ENCODE measurements at places on chromosomes 6 and 20.

GRCh38 chr6:118249680-118250079 is 298.4 kb upstream of the PLN start:
- no peak for DNase-seq

DNA sequence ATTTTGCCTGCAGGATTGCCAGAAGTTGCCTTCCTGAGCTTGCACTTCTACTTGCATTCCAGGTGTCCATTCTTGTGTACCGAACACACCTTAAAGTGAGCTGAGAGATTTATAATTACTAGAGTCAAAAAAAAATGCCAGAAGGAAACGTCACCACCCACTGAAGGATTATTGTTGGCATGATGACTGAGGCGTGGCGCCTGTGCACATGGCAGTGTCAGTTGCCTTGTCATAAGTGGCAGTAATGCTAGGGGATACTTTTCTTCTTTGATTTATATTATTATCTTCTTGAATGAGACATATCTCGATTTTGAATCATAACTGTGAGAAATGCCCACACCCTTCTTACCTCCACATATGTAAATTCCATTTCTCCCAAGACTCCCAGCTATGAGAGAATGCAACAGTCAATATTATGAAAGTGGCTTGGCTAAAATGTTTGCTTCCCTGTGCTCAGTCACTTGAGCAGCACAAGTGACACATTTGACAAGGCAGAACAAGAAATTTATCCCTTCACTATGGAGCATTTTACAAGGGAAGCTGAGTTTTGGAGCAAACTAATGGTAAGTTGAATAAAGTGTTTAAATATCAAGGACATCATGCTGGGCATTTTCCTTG is 149.5 kb upstream of the SASH1 start:
- DNase-seq, result peak; percentile 10

DNA sequence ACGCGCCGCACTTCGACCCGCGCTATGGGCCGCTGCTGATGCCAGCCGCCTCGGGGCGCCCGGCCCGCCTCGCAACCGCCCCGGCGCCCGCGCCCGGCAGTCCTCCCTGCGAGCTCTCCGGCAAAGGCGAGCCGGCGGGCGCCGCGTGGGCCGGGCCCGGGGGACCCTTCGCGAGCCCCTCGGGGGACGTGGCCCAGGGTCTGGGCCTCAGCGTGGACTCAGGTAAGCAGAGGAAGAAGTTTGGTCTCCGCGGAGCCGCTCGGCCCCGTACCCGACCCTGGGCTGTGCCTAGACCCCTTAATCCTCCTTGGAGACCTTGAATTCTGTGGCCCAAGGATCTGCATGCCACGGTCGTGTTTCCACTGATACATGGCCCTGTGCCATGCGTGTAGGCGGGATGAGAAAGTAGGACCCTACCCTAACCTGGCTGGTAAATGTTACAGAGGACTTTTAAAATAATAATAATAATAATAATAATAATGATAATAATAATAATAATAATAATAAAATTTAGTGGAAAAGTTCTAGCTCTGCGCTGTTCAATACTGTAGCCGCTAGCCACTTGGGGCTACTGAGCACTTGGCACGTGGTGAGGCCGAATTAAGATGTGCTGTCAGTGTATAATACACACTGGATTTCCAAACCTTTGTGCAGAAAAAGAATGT is 5.6 kb downstream of the VGLL2 start:
- DNase-seq, result no peak

- DNase-seq, result no peak
Measured at GRCh38 chr6:134590449-134590848, 272.5 kb upstream of the SGK1 start.

- no peak for DNase-seq
Measured at GRCh38 chr20:58633161-58634053, 17.7 kb upstream of the STX16 start.

GRCh38 chr20:1535420-1536175 is 21.9 kb downstream of the SIRPD start:
- no peak for DNase-seq

- DNase-seq, result no peak
Measured at GRCh38 chr20:41717483-41717882, 99.3 kb upstream of the CHD6 start.

DNA sequence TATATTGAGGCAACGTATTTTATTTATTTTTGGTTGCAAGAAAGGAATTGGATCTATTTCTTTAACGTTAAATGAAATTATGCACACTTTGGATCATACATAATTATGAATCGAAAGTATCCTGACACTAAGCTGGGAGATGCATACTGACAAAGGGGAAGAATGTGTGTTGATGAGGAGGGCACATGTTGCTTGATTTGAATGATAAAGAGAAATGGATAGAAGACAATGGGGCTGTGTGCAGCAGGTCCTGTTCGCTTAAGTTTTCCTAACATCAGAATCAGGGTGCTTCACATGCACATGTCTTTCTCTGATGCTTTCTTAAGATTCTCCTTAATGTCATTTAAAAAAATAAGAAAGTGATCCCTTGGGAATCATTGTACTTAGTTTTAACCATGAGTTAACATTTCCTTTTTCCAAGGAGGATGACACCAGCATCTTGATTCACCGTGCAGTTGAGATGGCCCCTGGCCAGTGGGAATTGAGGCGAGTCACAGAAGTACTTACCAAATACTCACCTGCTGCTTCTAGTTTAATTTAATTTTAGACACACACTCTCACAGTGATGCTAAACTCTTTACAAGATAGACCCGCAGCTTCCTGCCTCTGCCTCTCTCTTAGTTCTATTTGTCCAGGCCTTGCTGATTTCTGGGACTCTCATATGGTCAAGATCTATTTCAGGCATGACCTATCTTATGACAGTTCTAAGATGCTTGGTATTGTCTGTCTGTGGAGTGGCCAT is 116.5 kb downstream of the CLIC5 start:
- no peak for DNase-seq

- DNase-seq, result no peak
Measured at GRCh38 chr20:21681234-21681921, 24.1 kb upstream of the PAX1 start.

DNA sequence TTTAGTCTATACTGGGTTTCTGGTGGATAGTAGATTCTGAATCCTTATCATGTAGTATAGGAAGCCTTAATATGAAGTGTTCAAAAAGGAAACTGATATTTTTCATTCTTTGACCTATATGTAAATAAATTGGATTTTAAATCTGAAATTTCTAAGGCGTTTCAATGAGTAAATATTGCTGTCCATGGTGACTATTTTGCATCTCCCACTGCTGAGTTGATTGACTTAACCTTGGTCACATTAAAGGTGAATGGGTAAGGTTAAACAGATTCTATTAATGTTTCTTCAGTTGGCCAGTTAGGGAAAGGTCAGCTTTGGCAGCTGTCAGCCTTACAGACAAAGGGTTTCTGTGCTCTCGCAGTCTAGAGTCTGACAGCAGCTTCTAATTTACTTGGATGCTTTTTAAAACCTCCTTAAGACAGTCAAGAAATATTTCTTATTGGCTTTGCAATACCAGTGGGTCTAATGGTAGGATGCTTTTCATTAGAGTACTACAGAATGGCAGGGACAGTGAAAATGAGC is 24.8 kb downstream of the PRIM2 start:
- DNase-seq, result no peak

GRCh38 chr20:19756761-19757486 is 1.1 kb upstream of the RIN2 start:
- DNase-seq, result no peak

GRCh38 chr6:35046862-35047261 is 94.3 kb downstream of the TCP11 start:
- no peak for DNase-seq

GRCh38 chr20:63233061-63233344 is 2.7 kb upstream of the BIRC7 start:
- DNase-seq, result no peak

- peak; percentile 51 for DNase-seq
Measured at GRCh38 chr6:128882991-128883611, at the start of gene LAMA2. LAMA2 (plus strand) TSS chr6:128883138; CDS start chr6:128883246, 108 bp downstream.

DNA sequence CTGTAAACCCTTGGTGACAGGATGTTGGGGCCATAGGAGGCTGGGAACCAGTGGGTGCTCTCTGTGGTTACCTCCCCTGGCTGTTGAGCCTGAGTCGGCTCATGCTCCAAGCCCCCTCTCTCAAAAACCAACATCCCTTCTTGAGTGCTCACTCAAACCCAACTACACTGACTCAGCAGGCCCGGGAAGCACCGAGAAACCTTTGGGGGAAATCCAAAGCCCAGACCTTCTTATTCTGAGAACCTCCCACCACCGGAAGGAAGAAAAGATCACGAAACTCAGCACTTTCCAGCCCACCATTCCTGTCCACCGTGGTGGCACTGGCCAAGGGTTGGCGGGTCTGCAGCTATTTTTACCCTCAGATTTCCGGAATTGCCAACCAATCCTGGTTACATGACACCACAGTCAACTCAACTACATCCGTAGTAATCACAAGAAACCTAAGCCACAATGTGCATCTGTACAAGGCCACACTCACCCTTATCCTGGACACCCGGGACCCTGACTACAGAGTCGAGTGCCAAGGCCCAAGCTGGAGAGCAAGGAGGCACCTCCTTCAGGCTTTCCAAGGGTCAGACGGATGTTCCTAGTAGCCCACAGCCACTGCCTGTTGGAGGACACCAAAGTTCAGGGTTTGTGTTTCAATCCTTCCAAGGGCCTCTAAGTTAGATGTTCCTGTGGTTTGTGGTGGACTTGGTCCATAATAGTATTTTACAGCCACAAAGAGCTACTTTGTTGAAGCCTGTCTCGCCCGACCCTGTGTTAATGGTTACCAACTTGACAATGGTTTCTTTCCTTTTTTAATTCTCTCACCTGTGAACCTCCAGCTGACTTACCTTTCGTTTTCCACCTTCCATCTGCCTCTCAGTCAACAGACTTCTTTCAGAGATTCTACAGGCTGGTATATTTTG is 317.0 kb downstream of the CDC5L start:
- DNase-seq, result no peak

- DNase-seq, result no peak
Measured at GRCh38 chr20:41161886-41162285, 24.5 kb downstream of the PLCG1 start.

GRCh38 chr6:151436300-151436699 is 15.6 kb downstream of the RMND1 start:
- DNase-seq, result no peak

GRCh38 chr20:20525756-20526155 is 157.9 kb downstream of the INSM1 start:
- no peak for DNase-seq

GRCh38 chr6:34598712-34599111 is 42.6 kb upstream of the SPDEF start:
- no peak for DNase-seq

GRCh38 chr6:169589293-169589692 is 112.5 kb downstream of the WDR27 start:
- no peak for DNase-seq

GRCh38 chr6:26211963-26212362 is 124.7 kb downstream of the HFE start:
- DNase-seq, result no peak

- no peak for DNase-seq
Measured at GRCh38 chr20:53677447-53678314, 84.0 kb upstream of the ZNF217 start.

- no peak for DNase-seq
Measured at GRCh38 chr20:38471245-38471644, 1.4 kb upstream of the RALGAPB start.

GRCh38 chr20:5074232-5074674 is 45.5 kb downstream of the PCNA start:
- DNase-seq, result no peak

GRCh38 chr20:47568019-47568418 is 66.3 kb downstream of the NCOA3 start:
- DNase-seq, result no peak

DNA sequence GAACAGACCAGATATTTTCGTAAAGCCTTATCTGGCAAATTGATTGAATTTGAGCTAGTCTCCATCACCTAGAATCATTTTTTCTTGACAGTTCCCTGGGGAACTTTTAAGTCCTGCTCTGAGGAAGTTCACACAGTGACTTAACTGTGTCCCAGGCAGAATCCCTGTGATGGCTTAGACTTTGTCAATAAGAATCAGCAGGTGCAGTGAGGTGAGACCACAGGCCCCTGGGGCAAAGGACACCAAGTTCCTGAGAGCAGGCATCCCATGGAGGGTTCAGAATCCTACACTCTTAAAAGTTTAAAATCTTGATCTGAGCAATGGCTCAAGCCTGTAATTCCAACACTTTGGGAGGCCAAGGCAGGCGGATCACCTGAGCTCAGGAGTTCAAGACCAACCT is 13.0 kb downstream of the KIF16B start:
- no peak for DNase-seq

DNA sequence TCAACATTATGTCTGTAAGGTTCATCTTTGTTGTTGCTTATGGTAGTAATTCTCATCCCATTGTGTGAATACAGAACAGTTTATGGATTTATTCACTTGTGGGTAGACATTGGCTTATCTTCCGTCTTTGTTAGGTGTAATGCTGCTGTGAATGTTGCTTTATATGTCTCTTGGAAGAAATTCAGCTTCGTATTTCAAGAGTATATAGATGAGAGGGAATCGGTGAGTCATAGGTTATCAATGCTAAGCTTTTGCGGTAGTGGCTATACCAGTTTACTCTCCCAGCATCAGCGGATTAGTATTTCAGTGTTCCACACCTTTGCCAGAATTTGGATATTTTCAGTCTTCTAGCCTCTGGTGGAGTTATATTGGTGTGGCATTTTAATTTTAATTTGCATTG is 77.8 kb downstream of the ZFAND3 start:
- DNase-seq, result no peak

DNA sequence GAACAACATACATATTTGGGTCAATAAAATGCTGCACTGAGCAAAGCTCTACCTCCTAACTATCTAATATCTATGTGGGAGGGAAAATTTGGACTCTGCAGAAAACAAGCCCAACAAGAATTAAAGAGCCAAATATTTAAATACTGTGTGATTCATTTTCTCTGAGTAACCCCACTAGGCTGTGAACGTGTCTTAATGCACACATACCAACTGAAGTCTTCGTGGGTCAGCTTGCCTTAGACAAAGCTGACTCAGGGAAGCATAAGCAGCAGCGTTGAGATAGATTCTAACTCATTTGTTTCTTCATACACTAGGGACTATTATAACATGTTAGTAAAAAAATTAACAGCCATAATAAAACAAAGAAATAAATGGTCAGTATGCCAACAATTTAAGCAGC is 114.3 kb downstream of the GJA1 start:
- no peak for DNase-seq

DNA sequence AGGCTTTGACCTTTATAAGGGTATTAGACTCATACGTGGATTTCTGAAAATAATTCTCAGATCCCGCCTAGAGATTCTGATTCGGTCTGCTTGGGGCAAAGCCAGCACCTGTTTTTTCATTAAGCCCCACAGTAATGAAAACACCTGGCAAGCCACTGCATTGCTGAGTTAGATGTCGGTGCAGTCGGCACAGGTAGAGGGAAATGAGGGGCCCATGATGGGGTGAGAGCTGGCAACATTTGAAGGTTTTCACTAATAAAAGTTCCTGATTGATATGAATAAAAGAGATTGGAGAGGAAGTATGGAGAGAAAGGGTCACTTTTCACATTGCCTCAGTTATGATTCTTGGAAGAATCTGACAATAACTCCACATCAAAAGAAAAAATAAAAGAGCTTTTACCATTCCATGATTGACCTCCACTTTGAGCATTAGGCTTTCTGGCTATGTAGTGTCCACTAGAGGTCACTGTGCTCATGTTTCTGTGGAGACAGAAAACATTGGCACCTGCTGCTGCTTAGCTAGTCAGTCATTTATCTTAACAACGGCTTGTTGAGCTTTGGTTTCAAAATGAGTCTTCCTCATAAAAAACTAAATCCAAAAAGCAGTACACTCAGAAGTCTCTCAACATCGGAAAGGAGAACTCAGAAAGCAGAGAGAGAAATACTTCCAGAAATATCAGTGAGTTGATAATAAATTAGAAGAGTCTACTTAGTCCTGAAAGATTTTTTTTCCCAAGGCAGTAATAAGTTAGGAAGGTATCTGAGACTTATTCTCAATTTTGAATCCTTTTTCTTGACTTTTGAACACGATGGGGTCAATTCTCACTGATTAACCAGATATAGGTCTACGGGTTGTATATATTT is 53.3 kb upstream of the KLHL31 start:
- DNase-seq, result peak; percentile 53
